ENCODE measurements at places on chromosomes 1 and 21. TPM values are rescaled to one million over a fixed set of nuclear protein-coding genes. Genes with fewer than 3 reads are reported as not detected.

SLC30A2 gene
- total RNA-seq, result not detected

LORICRIN gene
- not detected for total RNA-seq

ZBTB17 gene
- total RNA-seq, result 27.2 TPM

TNFAIP8L2 gene
- total RNA-seq, result not detected

DMBX1 gene
- not detected for total RNA-seq

FLG2 gene
- not detected for total RNA-seq

NID1 gene
- 160 TPM for total RNA-seq

CXADR gene
- total RNA-seq, result 0.59 TPM

LIN28A gene
- not detected for total RNA-seq

FMO2 gene
- total RNA-seq, result 0.39 TPM

BTBD19 gene
- 3.7 TPM for total RNA-seq

RIPPLY3 gene
- not detected for total RNA-seq

LCE1A gene
- not detected for total RNA-seq

NFASC gene
- total RNA-seq, result 12.1 TPM

XKR8 gene
- 7.2 TPM for total RNA-seq

CD2 gene
- not detected for total RNA-seq

S100A7 gene
- not detected for total RNA-seq

CMPK1 gene
- 75.1 TPM for total RNA-seq

DNASE2B gene
- total RNA-seq, result not detected

PLXNA2 gene
- total RNA-seq, result 0.73 TPM

PCP4L1 gene
- total RNA-seq, result not detected

RBP7 gene
- total RNA-seq, result not detected

CFHR1 gene
- not detected for total RNA-seq

PAQR7 gene
- 7.3 TPM for total RNA-seq

PYHIN1 gene
- 0.20 TPM for total RNA-seq

CLCA1 gene
- total RNA-seq, result not detected

VASH2 gene
- under 0.01 TPM for total RNA-seq

PLA2G5 gene
- total RNA-seq, result 4.5 TPM

ACP6 gene
- 2.5 TPM for total RNA-seq

OR2T35 gene
- total RNA-seq, result not detected

RBM11 gene
- not detected for total RNA-seq

SV2A gene
- 9.4 TPM for total RNA-seq

AGO1 gene
- 23.7 TPM for total RNA-seq

PTGFR gene
- total RNA-seq, result 66.5 TPM

ELAVL4 gene
- not detected for total RNA-seq

DNAH14 gene
- 17.6 TPM for total RNA-seq

TOMM20 gene
- 99.9 TPM for total RNA-seq

OR10X1 gene
- not detected for total RNA-seq

MEGF6 gene
- 1.1 TPM for total RNA-seq

FCGR2B gene
- total RNA-seq, result not detected
